ENCODE measurements at places on chromosomes 4 and X.
A peak's percentile ranks its signal among the peaks of the same experiment; 100 is the strongest.

DNA sequence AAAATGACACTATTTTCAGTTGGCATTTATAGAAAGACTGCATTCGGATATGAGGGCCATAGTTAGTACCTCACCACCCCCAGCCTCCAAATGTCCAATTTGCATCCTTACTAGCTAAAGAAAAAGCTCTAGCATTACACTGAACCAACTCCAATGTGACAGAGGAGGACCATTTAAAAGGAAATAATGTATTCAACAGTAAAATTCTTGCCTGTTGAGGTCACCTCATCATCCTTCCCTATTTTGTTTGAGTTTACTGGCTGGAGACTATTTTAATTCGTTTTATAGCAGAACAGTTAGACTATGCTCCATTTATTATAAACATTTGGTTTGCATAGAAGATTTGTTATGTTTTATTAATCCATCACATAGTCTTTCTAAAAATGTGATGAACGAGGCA, 88.2 kb upstream of the PPARGC1A start:
- DNase-seq, result no peak

- no peak for DNase-seq
Observed at GRCh38 chr4:152591876-152592275, 56.0 kb upstream of the FBXW7 start.

GRCh38 chr4:129246145-129246544, 150.2 kb downstream of the C4orf33 start:
- DNase-seq, result no peak

- DNase-seq, result no peak
Observed at GRCh38 chrX:98203800-98204199, 1320.1 kb downstream of the RPA4 start.

DNA sequence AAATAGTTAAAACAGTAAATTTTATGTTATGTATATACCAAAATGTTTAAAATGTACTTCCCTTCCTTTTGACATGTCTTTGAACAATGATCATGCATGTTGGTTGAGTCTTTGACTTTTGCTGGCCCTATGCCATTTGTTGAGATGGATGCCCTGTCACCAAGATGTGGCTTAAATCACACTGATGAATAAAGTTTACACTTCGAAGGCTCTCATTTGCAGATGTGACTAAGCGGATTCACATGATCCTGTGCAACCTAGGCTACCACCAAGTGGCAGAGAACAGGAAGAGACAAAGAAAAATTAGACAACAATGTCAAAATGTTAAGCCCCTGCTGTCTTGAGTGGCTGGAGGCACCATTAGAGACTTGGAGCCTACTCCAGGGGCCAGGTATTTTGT, 139.9 kb downstream of the RAB28 start:
- DNase-seq, result no peak

- DNase-seq, result peak; percentile 27
Observed at GRCh38 chrX:153900831-153901752, 3.4 kb upstream of the AVPR2 start.
